ENCODE measurements at places on chromosomes 4 and X.

DNA sequence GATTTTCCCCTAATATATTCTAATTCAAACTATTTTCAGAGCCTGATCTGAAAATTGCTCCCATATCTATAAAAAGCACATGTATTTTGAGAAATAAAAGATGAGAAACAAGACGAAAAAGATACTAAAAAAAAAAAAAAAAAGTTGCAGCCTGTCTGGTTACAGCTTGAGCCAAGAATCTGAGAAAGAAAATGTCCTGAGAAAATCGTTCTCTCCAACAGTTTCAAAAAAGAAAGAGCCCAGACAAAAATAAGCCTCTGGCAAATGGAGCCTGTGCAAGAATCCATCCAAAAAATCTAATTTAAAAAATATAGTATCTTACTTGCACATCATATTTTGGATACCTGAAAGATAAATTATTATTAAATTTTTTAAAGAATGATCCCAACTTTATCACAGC lies 163.0 kb upstream of the TBL1X start:
- no peak for DNase-seq

DNA sequence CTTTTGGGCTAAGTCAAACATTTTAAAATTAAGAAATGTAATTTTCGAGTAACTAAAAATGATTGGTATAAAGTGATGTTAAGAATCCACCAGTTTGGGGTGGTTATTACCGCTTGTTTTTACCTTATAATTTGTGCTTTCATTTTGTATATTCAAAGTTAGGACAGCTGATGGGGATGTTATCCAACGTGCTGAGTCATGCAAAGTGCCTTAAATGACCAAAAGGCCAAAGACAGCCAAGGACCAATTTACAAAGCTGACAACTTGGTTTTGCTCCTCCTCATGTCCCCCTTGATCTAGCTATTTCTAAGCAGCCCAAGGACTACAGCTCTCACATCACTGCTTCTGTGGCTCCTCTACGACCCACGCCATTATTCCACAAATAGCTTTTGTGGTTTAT lies 181.4 kb upstream of the PCDH7 start:
- DNase-seq = no peak

DNA sequence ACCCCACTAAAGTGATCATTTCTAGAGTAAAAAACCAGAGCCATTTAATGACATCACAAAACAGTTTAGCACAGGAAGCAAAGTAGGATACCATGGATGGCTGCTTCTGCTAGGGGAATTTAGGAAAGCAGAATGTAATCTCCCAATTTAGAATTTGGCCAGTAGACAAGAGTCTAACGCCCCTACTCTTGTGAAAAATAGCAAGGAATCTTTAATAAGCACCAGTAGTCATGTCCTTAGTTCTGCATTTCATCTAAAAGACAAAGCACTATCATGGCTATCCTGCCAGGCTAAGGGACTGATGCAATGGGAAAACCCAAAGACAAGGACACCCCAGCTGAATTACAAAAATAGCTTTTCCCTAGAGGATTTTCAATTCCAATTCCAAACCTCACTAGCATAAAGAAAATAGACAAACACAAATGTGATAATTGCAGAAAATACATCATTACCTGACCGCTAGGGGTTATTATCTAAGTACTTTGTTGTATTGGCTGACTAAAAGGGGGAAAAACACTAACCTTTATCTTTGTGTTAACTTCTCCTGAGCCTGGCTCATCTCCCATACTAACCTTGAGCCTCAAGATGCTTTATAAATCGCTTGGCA lies 2.6 kb upstream of the AMMECR1 start:
- DNase-seq = no peak

GRCh38 chr4:56692576-56692975 lies 11.5 kb upstream of the HOPX start:
- DNase-seq = no peak

All from suppressor macrophage (primary cell).